Adrenal gland (tissue), 19 donors: ENCODE measurements at places on chromosomes 16 and 17. TPM values are rescaled to one million over a fixed set of nuclear protein-coding genes. Genes with fewer than 3 reads are reported as not detected.

GRCh38 chr16:4351880-4352279, 759 bp upstream of the PAM16 start:
- H3K4me3 ChIP-seq = no peak overlapping the region
- no peaks in the 10 kb centered on the region for H3K27me3 ChIP-seq
- H3K4me1 ChIP-seq = peaks cover 39% of the 10 kb centered on the region
- DNase-seq = peak; percentile 77
- peaks cover 1% of the 10 kb centered on the region for H3K36me3 ChIP-seq

KIF2B gene
- not detected for total RNA-seq

DNA sequence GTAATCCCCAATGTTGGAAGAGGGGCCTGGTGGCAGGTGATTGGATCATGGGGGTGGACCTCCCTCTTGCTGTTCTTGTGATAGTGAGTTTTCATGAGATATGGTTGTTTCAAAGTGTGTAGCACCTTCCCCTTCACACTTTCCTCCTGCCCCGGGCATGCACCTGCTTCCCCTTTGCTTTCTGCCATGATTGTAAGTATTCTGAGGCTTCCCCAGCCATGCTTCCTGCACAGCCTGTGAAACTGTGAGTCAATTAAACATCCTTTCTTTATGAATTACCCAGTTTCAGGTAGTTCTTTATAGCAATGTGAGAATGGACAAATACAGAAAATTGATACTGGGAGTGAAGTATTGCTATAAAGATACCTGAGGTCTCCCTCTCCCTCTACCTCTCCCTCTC, 29.4 kb downstream of the RNF112 start:
- H3K4me3 ChIP-seq = no peak overlapping the region
- no peak overlapping the region for H3K27ac ChIP-seq
- DNase-seq = no peak
- H3K27me3 ChIP-seq = no peaks in the 10 kb centered on the region
- H3K36me3 ChIP-seq = no peaks in the 10 kb centered on the region
- H3K4me1 ChIP-seq = no peaks in the 10 kb centered on the region

- H3K27me3 ChIP-seq = no peaks in the 10 kb centered on the region
- no peak overlapping the region for H3K27ac ChIP-seq
- no peaks in the 10 kb centered on the region for H3K36me3 ChIP-seq
- H3K4me1 ChIP-seq = no peaks in the 10 kb centered on the region
- DNase-seq = peak; percentile 33
These were observed 4.2 kb downstream of the CD300LB start for GRCh38 chr17:74527081-74527480.

MT1E gene
- 405 TPM for total RNA-seq

- no peaks in the 10 kb centered on the region for H3K4me1 ChIP-seq
- no peak overlapping the region for H3K4me3 ChIP-seq
- H3K27me3 ChIP-seq = peaks cover 3% of the 10 kb centered on the region
- no peaks in the 10 kb centered on the region for H3K36me3 ChIP-seq
These were observed 192.8 kb downstream of the SHCBP1 start for GRCh38 chr16:46428108-46429061.

DNA sequence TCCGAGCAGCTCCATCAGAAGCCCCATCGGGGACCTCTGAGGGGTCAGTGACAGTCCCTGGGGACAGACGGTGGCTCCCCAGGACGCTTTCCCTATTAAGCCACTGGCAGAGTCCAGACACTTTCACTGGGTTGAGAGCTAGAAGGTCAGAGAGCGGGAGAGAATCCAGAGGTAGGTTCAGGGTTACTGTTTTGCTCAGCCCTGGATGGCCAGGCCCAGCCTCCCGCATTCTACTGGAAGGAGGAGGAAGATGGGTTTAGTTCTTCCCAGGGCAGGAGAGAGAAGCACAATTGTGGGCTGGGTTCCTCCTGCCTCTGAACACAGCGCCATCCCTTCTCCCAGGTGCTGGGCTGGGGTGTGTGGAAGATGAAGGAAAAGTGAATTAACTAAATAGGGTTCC, 452.8 kb downstream of the SLC39A11 start:
- H3K4me3 ChIP-seq = no peak overlapping the region
- DNase-seq = no peak

ABCC6 gene
- 13.9 TPM for total RNA-seq
